HS-27A (cell line): ENCODE measurements at places on chromosomes 7 and 10.

GRCh38 chr7:135188298-135188984 lies 17.9 kb upstream of the CYREN start:
- DNase-seq, result no peak

DNA sequence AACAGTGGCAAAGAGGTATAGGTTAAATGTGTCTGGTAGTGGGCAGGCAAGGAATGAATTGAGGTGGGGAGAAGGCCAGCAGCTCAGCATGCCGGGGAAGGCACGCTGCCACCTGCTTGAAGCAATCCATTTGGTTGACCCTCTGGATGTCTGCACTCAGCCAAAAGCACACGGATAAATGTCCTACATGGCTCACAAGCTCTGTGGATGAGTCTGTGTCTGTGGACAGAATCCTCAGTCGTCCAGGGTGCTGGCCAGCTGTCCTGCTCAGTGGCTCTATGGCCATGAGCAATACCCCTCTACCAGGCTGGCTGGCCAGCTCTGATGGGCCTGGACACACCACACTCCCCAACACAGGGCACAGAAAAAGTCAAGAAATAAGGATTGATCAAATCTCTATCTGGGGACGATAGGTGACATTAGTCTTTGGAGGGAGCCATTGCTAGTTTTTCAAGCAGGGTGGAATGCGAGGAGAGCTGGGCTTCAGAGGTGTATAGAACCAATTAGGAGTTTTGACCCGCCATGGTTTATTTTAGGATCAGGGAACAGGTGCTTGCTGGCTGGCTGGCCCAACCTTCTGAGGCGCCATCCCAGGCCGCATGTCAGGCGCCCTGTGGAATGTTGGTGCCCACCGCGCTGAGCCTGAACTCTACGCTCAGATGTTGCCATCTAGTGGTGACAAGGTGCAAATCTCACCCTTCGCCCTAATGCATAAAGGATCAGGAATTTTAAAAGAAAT lies 493.4 kb downstream of the TNS3 start:
- DNase-seq, result peak; percentile 43

DNA sequence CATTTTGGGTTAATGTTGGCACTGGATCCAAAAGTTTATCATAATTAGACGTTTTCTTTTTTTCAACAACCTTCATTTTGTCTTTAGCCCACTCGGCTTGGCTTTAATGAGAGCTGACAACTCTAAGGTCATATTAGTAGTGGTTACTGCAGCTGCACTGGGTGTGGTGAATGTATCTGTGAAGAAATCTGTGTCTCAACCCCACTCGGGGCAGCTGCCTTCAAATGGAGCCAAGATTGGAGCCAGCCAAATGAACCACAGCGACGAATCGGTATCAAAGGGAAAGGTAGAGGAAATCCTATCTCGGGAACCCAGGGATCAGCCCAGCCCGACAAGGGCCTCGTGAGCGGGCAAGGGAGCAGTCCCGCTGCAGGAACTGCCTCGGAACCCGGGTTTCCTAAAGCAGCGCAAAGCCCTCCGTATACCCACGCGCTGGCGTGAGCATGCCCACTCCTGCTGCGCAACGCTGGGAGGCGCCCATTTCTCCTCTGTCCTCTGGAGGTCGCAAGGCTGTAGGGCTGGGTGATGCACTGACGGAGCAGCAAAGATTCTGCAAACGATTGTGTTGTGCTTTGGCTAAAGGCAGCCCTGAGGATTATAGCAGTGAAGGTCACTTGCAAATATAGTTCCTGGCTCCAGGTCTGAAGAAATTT lies 98.7 kb upstream of the MBL2 start:
- DNase-seq, result no peak

GRCh38 chr7:114273218-114273617 lies 141.4 kb upstream of the FOXP2 start:
- DNase-seq, result no peak

DNA sequence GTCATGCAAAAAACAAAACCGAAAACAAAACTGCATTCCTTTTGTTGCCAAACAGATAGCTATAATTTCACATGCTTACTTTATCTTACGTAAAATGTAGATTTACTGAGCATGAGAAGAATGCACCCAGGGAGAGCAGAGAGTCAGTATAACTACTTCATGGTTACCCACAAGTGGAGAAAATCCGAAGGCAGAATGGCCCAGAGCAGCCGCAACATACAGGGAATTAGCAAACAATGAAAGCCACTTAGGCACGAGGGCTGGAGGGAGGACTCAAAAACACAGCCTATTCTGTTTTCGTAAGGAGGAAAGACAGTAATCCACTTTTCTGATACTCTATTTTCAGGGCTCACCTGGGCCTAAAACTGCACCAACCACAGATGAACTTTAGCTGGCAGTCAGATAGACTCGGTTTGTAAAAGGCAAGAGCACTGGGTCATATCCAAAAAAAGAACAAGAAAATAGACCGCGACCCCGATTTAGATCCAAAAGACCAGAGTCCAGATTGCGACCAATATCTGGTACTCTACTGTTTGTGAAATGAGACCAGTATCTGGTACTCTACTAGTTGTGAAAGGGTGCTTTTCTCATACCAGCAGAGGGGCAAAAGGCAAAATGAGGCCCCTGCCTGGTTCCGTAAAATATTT lies 1.3 kb downstream of the ITPRIP start:
- DNase-seq, result no peak

DNA sequence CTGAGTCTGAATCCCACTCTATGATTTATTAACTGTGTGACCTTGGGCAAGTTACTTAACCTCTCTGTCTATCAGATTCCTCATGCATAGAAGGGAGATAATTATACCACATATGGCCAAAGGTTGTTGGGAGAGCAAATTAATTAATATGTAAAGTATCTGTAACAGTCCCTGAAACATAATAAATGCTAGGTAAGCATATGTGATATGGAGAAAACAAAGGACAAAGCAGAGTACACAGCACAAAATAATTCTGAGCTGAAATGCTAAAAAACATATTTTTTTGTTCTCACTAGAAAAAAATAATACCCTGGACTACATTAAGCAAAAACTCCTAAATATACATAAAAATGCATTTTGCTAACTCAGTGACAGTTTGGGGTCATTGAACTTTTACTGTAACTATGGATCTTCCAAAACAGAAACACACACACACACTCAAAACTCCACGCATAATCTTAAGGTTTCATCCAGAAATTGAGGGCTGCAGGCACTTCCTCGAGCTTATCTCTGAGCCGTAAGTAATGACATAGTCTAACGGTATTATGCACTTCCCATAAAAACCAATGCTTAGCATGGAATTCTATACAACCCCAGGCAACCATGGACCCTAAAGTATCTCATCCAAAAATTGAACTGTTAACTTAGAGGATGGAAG lies 201.7 kb upstream of the PTN start:
- DNase-seq, result no peak

GRCh38 chr7:106111655-106112117 lies 426 bp downstream of the SYPL1 start:
- DNase-seq, result peak; percentile 36

DNA sequence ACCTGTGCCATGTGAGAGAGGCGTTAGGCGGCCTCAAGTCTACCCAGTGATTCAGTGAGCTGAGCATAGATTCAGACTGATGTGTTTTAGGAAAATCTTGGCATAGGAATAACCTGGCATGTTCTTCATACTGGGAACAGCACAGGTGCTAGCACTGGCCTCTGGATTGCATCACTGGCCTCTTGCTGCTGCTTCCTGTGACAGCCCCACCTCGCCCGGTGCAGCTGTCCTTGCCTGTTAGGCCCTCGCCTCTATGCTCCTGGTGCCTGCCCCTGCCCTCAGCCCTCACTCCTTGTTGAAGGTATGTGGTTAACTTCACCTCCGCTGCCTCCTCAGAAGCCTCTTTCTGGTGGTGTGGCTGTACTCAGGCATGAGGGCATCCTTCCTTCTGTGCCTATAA lies 46.2 kb downstream of the BLNK start:
- no peak for DNase-seq

DNA sequence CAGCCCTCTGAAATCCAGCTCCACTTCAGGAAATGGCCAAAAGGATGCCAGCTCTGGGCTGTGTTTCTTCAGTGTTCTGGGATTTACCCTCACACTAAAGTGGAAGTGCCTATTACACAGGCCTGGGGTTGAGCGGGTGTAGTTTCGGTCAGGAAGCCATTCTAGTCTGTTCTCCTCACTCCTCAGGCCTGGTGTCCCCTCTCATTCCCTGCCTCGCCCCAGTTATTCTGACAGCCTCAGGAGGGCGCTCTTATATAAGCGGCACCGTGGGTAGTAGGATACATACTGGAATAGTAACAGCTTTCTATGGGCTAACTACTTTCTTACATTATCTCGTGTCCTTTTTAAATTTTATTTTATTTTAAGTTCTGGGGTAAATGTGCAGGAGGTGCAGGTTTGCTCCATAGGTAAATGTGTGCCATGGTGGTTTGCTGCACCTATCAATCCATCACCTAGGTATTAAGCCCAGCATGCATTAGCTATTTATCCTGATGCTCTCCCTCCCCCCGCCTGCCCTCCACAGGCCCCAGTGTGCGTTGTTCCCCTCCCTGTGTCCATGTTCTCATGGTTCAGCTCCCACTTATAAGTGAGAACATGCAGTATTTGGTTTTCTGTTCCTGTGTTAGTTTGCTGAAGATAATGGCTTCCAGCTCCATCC lies 12.2 kb upstream of the LGI1 start:
- no peak for DNase-seq

GRCh38 chr10:2891770-2892124 lies 175.6 kb upstream of the PFKP start:
- DNase-seq, result no peak

- DNase-seq, result no peak
Observed at GRCh38 chr10:112855134-112855533, 94.9 kb upstream of the TCF7L2 start.

DNA sequence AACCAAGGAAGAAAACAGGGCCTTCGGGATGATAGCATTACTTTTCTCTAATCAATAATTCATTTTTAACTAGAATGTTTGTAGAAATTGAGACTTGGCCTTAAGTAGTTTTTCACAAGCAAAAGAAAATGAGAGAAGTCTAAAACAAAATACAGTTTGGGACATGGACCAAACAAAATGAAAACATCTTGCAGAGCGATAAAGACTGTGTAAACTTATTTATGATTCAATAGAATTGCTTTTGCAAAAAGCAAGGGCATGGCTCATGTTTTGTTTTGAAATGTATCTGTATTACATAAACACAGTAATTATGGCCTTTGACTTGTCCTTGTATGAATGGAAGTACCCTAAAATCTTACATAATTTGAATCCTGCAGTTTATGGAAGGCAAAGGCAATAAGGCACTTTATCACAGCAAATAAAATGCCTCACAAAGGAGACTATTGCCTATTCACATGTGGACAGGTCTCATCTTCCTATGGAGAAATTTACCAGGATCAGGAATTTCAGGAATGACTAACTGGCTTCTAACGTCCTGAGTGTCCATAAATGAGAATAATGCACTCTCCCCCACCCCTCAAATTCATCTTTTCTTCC lies 295.2 kb downstream of the PTEN start:
- DNase-seq, result no peak

DNA sequence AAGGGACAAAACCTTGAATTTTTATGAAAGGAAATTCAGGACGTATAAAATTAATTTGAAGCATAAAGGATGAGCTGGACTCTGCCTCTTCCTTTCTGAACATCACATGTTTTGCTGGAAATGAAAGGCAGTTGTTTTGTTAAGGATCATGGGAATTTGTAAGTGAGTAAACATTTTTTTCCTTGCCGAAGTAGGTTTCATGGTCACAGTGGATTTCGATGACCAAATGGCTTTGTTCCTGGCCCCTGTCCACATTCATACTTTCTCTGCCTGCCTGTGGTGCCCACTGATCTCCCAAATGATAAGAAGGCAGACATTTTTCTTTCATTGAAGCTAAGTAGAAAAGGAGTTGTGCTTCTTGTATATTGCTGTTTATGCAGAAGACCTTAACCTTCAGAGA lies 104.2 kb downstream of the ARID5B start:
- DNase-seq, result no peak

- DNase-seq, result no peak
Observed at GRCh38 chr10:115093776-115094408, 727 bp downstream of the ATRNL1 start.

- DNase-seq, result no peak
Observed at GRCh38 chr7:75835688-75836285, 22.2 kb upstream of the CCL24 start.

DNA sequence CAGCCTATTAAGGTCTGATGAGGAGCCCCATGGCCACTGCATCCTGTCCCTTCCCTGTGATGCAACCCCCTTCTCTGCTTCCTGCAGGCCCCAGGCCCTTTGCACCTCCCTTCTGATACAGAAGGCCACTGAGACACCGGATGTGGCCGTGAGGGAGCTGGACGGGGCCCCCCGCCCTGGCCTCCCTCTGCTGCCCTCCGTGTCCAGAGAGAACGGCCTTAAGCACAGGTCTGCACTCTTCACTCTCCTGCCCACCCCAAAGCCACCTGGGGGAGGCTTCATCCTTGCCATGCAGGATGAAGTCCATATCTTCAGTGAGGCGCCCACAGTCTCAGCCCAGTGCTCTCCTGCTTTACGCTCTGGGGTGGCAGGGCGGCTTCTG lies 86.9 kb upstream of the GNA12 start:
- no peak for DNase-seq

DNA sequence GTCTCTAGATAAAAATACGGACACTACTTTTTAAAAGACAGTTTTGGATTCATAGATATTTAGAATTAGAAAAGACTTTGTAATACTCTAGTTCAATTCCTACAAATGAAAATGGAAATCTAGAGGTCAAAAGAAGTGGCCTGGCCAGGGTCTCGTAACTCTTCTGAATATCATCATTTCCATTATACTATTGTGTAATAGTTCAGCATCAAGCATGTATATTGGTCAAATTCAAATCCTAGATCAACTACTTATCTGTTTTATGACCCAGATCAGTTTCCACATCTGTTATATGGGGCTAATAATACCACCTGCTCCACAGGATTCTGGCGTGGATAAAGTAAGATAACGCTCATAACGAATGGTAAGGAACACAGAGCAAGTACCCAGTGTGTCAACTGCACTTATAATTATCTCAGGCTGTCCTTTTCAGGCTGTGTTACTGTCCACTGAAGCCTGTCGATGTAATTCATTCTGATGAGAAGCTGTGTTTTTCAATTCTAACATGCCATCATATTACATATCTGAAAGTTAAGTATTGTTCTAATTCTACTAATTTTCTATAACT lies 54.3 kb downstream of the ARHGAP21 start:
- DNase-seq, result no peak

- no peak for DNase-seq
Observed at GRCh38 chr7:45054442-45054841, 34.3 kb downstream of the NACAD start.

- DNase-seq, result no peak
Observed at GRCh38 chr10:75246506-75246905, 10.7 kb upstream of the COMTD1 start.

DNA sequence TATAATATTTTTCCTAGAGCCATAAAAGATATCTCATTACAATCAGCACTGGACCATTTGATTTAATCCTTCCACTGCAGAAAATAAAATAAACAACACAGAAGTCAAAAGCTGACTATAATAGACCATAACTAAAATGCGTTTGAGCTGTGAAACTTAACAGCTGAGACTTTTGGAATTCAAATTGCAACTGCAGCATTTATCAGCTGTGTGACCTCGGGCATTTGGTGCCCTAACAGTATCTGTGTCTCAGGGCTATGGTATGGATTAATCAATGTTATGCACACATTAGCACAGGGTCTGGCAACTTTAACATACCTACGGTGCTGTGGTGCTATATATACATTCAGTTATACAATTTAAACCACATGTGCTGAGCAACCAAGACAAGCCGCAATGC lies 160.1 kb downstream of the COL28A1 start:
- DNase-seq, result no peak

- DNase-seq, result no peak
Observed at GRCh38 chr7:128827248-128827958, 2.8 kb upstream of the FLNC start.
